GM20000 (cell line): ENCODE measurements at places on chromosomes 2 and 18.

GRCh38 chr2:49770919-49771318 lies 616.6 kb upstream of the FSHR start:
- peak; percentile 4 for DNase-seq

DNA sequence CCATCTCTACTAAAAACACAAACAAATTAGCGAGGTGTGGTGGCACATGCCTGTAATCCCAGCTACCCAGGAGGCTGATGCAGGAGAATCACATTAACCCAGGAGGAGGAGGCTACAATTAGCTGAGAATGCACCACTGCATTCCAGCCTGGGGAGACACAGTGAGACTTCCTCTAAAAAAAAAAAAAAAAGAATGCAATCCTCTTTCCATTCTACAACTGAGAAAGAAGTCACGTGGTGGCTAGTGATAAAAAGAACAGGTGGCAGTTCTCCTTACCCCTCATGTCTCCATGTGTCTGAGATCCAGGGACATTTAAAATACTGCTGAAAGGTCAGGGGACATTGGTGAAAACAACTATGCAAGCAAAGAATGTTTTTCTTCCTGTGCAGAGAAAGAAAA lies 24.4 kb upstream of the GPR39 start:
- no peak for DNase-seq

DNA sequence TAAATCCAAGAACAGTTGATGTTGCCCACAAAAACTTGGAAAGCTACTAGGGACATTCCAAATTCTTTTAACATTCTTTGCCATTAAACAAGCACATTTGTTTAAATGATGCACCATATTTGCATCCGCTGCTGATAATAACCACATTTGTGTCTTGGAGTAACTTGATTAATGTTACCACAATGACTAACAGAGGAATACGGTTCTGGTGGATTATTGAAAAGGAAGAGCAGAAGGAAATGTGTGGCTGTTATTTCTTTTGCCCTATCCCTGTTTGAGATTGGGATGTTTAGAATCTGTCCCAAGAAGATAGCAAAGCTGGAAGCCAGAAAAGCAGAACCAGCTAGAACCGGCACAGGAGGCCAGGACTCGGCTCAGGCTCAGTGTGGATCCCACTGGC lies 39.2 kb upstream of the RASGRP3 start:
- no peak for DNase-seq

DNA sequence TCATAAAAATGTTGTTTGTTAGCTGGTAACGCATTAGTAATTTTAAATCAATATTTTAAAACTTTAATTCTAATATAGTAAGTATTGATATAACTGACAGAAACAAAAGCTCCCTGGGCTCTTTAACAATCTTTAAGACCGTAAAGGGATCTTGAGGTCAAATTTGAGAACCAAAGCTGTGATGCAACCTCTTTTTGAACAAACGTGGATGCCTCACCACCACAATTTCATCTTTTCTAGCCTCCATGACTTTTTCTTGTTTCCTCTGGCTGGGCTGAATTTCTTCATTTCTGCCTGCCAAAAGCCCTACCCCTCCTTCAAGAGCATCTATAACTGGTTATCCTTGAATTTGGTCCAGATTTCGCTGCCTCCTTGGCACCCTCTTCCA lies 563 bp upstream of the POLE4 start:
- DNase-seq = no peak

- DNase-seq = no peak
Measured at GRCh38 chr2:168355121-168355520, 101.0 kb upstream of the CERS6 start.

- no peak for DNase-seq
Measured at GRCh38 chr2:129467012-129467779, 512.3 kb upstream of the RAB6C start.

DNA sequence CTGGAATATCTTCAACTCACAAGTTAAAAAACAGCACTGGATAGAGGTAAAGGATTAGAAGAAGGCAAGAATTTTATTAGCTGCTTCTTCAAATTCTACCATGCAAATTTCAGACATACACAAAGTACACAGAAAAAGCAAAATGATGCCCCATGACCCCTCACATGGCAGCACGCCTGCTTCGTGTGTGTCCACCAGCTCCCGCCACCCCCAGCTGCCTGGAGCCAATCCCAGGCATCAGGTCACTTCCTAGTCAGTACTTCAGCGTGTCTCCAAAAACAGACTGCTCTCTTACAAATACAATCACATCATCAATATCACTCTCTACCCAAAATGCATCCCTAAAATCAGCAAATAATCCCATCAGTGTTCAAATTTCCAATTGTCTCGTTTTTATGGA lies 35.8 kb downstream of the IMPA2 start:
- no peak for DNase-seq

- DNase-seq = no peak
Measured at GRCh38 chr2:42804891-42805290, 12.5 kb upstream of the HAAO start.

- DNase-seq = no peak
Measured at GRCh38 chr2:3302751-3303582, 74.7 kb downstream of the EIPR1 start.

GRCh38 chr2:67604360-67604759 lies 207.2 kb downstream of the ETAA1 start:
- DNase-seq = no peak

GRCh38 chr18:6056171-6056910 lies 161.0 kb upstream of the TMEM200C start:
- peak; percentile 29 for DNase-seq

DNA sequence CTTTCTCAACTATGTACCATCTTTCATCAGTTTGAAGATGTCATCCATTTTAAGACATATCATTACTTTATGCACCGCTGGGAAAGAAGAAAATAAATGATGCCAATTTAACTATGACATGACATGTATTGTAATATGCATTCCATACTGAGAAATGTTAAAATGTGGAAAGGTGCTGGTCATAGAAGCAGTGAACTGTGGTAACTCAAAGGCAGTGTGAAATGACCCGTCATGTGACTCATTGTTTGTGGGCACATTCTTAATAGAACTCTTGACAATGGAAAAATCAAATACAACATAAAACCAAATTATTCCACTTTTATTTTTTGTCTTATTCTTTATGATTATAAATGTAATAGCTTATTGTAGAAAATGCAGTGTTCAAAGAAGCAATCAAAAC lies 455.0 kb upstream of the ST6GAL2 start:
- no peak for DNase-seq

DNA sequence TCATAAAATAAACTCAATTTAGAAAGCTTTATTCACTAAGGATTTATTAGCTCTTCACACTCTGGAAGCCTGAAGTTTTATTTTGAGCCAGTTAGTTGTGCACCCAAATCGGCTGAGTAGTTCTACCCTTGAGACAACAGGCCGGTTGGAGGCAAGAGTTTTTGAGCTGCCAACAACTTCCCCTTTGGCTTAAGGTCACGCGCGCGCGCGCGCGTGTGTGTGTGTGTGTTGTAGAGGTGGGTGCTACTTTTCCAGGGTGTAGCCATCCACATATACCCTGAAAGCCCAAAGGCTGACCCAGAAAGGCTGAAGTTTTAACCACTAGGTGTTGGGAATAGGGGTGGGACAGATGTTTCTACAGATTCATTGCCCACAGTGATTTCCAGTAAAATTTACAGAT lies 150.2 kb upstream of the LHCGR start:
- DNase-seq = no peak

DNA sequence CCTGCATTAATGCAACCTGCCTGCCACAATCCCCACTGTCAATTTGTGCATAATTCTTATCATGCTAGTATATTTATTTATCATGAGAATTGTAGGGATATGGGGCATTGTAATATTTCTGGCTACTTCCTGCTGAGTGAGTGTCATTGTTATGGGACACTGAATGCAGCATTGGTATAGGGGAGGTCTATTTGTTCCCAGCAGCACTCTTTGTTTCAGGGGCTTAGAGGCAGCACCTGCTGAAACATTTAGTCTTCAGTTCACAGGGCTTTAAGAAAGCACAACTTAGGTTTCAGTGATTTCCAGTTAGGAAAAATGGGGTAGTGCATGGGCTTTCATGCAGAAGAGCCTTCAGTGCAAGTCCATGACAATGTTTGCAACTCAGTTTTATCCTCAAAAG lies 23.6 kb downstream of the SULT1C3 start:
- DNase-seq = no peak

DNA sequence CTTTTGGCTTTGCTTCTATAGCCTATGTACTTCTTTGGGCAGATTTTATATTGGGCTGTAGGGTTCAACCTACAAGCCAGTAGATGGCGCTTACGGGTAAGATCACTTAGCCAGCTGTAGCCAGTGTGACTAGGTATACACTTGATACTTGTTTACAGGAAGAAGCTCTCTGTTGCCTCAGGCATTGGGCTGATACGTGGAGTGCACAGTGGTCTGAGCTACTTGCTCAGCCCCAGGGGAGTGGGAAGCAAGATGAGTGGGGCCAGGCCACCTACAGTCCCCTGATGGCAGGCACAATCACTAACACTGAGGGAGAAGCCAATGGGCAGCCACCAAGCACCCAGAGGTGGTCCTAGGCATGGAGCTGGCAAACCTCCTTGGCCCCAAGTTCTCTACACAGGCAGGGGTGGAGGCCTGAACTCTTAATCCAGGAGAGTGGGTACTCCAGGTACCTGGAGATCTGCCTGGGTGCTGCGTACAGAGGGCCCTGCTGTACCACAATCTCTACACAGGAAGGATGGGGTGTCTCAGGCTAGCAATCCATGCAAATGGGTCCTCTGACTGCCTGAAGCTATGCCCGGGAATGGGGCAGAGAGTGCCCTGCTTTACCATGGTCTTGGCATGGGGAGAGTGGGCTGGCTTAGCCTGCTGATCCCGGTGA lies 122.2 kb downstream of the NCOA1 start:
- DNase-seq = peak; percentile 53
